Stimulated activated CD4-positive, alpha-beta T cell treated with anti-CD3 and anti-CD28 coated beads, TNF-alpha, amount 100 ng/mL, for 24 hours (primary cell): ENCODE measurements at places on chromosomes 3 and 15.
A peak's percentile ranks its signal among the peaks of the same experiment; 100 is the strongest.

DNA sequence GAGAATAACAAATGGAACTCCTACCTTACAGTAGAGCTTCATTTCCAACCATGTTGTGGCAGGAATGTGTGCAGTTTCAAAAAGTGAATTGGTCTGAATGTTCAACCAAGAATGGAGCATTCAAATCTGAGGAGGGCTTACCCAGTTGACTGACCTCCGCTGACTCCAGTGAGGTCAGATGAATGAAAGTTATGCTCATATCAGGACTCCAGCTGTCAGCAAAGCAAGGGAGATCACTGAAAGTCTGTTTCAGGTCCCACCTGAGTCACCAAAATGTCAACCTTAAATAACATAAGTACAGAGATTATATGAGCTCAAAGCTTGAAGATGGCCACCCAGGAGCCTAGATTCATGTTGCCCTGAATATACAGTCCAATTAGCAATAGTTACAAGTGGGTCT is 473.5 kb downstream of the RBMS3 start:
- no peak for DNase-seq

GRCh38 chr15:62998262-62998890 is 44.2 kb upstream of the TPM1 start:
- DNase-seq, result no peak

- DNase-seq, result no peak
Measured at GRCh38 chr15:31571676-31572075, 245.0 kb downstream of the KLF13 start.

DNA sequence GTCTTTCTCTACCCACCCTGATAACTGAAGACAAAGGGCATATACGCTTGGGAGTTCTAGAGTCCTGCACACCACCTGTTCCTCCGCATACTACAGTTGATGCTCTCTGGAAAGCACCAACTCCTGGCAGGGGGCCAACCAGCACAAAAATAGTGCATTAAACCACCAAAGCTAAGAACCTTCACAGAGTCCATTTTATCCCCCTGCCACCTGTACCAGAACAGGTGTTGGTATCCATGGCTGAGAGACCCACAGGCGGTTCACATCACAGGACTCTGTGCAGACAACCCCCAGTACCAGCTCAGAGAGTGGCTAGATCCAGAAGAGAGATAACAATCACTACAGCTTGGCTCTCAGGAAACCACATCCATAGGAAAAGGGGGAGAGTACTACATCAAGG is 114.4 kb upstream of the POU1F1 start:
- no peak for DNase-seq

DNA sequence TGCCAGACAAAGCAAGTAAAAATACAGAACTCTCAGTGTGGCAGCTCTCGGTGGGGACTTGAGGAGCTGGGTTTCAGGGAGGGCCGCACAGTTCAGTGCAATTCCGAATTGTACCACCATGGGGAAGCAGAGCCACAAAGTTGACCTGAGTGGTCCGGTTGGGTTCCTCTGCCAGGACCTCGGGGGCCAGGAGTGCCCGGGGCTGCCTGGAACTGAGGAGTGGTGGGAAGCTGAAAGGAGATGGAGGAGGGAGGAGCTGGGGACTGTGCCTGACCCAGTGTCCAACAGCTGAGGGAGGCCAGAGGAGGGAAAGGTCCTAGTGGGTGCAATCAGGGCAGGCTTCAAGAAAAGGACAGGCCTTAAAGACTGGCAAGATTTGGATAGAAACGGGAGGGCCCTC is 32.2 kb upstream of the TRH start:
- DNase-seq, result peak; percentile 34

DNA sequence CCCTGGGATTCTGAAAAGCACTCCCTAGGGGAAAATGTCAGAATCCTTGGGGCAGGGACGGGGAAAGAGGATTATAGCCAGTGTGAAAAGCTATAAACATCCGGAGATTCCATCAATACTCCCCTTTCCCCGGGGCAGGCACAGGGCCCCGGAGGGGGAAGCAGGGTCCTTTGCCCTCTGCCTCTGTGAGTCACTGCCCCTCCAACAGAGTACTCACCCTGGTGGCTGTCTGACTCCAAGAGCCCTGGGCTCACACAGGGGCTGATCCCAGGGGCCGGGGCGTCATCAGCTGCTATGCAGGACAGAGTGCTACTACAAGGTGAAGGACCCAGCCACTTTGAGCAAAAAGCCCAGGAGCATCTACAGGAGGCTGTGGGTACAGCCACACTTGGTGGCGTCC is 133.0 kb upstream of the PRR20G start:
- no peak for DNase-seq

DNA sequence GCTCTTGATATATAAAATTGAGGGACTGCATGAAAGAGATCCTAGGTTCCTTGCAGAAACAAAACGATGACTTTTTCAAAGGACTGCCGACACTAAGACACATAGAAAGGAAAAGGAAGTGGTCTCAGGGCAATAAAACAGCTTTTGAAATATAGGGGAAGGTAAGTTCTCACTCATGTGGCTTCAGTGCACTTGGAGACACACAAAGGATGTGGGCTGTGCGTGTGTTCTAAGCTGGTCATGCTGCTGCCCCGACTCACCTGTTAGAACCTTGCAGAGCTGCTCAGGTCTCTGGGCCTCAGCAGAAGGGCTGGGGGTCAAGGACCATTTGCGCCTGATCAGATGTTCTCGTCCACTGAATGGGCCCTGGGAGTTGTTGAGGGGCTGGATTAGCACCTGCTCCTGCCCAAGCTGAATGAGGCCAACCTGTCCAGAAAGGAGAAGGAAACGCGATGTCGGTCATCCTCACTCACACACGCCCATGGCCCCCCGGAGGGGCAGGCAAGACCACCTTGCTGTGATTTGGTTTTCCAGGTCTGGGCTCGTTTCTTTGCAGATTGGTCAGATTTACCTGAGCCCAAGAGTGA is 11.1 kb downstream of the ADAMTS17 start:
- DNase-seq, result no peak

GRCh38 chr15:78951841-78952238 is 7.0 kb upstream of the CTSH start:
- DNase-seq, result no peak

- DNase-seq, result no peak
Measured at GRCh38 chr3:37262816-37263393, 88.5 kb upstream of the LRRFIP2 start.

- DNase-seq, result no peak
Measured at GRCh38 chr3:136186846-136187245, 9.3 kb downstream of the MSL2 start.

GRCh38 chr3:87361271-87361670 is 84.9 kb upstream of the POU1F1 start:
- DNase-seq, result no peak

DNA sequence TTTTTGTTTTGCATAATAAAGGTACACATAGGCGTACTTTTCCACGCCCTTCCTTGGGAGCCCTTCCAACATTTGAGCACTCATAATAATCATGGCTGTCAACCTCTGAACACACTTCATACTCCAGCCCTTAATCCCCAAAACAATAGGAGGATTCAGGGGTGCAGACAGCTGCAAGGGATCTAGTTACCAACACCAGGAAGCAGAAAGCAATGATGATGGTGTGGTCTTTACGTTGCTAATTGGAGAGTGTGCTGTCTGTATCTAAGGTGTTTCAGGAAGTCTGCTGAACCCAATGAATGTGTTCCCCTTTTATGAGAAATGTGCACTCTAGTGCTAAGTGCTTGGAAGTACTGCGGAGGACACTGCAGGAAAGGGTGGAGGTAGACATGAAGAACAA is 60.3 kb upstream of the PDZRN3 start:
- no peak for DNase-seq

GRCh38 chr3:187122261-187122660 is 17.0 kb downstream of the RPL39L start:
- DNase-seq, result no peak

- no peak for DNase-seq
Measured at GRCh38 chr3:64554096-64554920, 133.5 kb downstream of the ADAMTS9 start.

- DNase-seq, result no peak
Measured at GRCh38 chr3:101876142-101876541, 26.8 kb downstream of the NFKBIZ start.

DNA sequence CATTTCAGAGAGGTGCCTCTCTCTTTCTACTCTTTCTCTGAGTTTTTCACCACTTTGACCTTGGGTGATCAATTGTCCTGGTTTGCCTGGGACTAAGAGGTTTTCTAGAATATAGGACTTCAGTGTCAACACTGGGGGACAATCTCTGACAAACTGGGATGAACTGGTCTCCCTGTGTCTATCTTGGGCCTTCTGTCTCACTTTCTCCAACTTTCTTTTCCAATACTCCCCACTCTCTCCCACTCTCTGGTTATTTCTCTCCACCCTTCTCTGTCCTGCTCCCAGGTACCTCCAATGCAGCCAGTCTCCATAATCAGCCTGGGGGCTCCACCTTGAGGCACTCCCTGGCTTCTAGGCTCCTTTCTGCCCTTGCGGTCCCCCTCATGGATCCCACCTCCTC is 4.7 kb upstream of the ITGA11 start:
- no peak for DNase-seq

- no peak for DNase-seq
Measured at GRCh38 chr3:105315144-105315543, 51.6 kb upstream of the ALCAM start.

DNA sequence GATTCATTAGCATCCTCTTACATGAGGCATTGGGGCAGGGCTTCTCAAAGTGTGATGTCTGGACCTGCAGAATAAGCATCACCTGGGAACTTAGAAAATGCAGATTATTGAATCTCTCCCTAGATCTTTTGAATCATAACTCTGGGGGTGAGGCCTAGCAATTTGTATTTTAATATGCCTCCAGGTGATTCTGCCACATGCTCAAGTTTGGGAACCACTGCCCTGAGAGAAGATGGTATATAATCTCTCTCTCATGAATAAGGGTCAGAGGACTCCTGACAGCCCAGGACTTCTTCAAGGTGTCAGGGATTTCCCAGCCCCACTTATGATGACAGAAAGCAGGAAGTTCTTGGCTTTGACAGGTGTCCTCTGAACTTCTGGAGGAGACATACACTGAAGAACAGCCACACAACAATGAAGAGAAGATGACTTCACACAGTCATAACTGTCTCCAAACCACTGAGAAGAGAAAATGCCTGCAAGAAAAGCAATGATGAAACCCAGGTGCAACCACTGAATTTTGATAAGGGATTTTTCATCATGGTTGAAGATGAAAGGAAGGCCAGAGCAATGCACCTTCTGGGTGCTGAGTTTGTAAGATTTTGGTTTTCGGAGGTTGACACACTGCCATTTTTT is 211.9 kb upstream of the MRPL3 start:
- no peak for DNase-seq

GRCh38 chr3:10855871-10856662 is 40.0 kb downstream of the SLC6A11 start:
- no peak for DNase-seq

DNA sequence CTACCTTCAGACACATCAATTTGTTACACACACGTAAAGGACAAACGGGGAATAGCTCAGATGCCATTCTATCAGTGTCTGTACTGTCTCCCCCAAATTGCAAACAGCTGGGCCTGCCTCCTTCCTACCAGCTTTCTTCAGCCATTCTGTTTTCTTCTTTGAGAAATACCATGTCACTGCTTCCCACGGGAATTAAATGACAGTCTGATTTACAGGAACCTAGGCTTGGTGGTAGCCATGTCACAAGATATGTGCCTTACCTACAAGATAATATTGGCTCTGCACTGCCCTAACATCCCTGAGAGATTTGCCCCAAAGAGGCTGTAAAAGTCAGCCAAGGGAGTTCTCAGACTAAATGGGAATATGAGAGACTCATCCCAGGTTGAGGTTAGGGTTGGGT is 308.3 kb downstream of the LRTM1 start:
- no peak for DNase-seq

GRCh38 chr15:33860754-33861153 is 107.5 kb upstream of the CHRM5 start:
- no peak for DNase-seq

GRCh38 chr3:127775398-127776109 is 46.8 kb downstream of the MGLL start:
- DNase-seq, result no peak

DNA sequence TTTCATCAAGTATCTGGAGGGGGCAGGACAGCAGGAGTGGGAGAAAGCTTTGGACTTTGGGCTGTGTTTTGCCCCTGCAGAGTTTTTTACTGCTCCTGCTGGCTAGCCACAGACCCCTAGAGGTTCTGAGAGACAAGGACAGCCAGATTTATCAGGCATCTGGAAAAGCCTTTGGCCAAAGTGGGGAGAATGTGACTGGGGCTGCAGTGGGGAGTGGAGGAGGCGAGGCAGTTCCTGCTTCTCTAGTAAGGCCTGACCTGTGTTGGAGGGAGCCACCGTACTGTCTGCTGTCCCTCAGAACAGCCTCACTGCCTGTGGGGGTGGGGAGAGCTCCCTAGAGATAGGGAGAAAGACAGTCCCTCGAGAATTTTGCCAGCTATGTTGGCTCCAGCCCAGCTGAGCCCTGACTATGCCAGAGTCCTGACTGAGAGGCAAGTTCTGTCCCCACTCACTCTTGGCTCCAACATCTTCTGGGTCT is 2.2 kb downstream of the ALPK3 start:
- DNase-seq, result no peak

GRCh38 chr3:157082305-157082982 is 77.5 kb downstream of the CCNL1 start:
- no peak for DNase-seq

DNA sequence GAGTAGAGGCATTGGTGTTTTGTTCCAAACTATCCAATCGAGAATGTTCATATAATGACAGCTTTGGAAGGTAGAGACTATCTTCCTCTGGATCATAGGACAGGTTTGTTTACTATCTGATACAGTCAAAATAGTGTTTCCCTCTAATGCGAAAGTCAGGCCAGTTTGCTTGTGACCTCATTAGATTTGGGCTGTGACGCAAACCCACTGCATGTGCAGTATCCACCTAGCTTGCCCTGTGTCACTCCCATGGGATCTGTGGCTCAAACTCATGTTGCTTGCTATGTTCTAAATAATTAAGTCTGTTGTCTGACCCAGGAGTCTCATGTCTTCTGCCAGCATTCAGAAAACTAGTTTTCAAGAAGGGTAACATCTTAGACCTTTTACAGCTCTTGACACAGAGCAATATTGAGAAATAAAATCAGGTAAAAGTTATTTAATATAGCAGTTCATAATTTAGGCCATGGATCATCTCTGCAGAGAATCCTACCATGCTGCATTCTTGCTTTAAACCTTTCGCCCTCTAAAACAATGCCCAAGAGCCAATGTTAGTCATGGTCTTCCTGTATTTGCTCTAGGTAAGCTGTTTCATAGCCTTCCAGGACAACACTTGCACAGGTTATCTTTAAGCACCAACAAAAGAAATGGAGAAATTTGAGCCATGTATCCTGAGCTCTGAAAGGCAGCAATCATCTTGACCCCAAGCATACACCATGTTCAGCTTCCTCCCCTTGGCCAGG is 26.4 kb downstream of the NIT2 start:
- no peak for DNase-seq
